HEK293T (cell line): ENCODE measurements at places on chromosomes 7 and 10.

DNA sequence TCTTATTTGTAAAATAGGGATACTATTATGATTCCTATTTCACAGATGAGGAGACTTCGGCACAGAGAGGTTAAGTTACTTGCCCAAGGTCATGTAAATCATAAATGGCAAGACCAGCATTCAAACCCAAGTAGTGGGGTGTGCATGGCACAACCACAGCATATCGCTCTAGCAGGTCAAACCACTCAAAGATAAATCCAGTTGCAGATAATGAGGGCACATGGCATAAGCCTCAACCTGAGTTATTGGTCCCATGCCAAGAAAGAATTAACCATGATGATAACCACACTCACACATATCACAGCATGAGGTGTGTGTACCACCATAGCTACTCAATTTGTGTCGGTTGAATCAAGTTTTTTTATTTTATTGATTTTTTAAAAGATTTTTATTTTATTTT, 180.5 kb downstream of the CREB5 start:
- no peak for DNase-seq

GRCh38 chr7:110224643-110225042, 866.3 kb upstream of the LRRN3 start:
- DNase-seq: no peak

DNA sequence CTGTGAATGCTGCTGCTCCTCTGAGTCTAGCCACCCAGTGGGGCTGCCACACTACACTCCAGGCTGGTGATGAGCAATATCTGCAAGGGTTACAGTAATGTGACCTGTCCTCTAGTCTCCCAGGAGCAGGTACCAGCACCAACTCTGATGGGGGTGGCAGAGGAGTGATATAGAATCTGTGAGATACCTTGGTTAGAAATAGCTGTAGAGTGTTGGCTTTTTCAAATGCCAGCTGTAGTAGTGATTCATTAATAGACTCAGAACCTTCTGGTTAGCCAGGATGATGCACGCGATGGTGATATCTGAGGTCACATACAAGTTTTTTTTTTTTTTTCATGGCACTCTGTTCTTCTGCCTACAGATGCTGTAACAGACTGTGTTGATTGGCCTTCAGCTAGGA, 757.1 kb downstream of the INHBA start:
- no peak for DNase-seq

GRCh38 chr10:73251683-73252444, 580 bp downstream of the MRPS16 start:
- peak; percentile 17 for DNase-seq

GRCh38 chr7:80593869-80594586, 44.4 kb upstream of the CD36 start:
- DNase-seq: no peak

GRCh38 chr7:139099172-139099947, 10.2 kb downstream of the ZC3HAV1 start:
- DNase-seq: no peak
